Stomach (tissue), 19 donors: ENCODE measurements at places on chromosomes 5 and 9. TPM values are rescaled to one million over a fixed set of nuclear protein-coding genes. Genes with fewer than 3 reads are reported as not detected.
A peak's percentile ranks its signal among the peaks of the same experiment; 100 is the strongest.

DNA sequence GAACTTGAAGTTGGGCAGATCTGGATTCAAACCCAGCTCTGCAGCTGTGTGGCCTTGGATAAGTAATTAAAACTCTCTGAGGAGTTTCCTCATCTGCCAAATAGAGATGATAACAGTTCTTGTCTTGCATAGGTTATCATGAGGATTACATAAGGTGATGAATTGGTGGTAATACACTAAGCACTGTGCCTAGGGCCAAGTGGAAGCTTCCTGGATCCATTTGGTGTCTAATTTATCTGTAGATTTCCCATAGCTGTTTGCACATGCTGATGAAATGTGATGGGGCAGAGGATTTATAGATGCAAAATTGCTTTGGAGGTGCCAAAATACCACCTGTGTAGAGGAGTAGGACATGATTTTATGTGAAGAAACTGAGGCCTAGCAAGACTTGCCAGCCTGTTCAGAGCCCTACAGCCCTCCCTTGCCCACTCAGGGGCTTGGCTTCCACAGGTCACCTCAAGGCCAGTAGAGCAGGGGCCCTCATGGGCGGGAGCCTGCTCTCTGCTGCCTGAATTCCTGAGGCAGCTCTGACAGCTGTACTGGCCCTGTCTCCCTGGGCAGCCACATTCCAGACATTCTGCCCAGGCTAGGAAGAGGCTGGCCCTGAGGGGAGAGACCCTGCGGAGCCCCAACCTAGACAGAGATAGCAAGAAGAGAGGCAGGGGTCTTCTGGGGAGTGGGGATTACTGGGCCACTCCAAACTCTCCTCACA, 5.9 kb upstream of the FAT2 start:
- no peak for DNase-seq

DNA sequence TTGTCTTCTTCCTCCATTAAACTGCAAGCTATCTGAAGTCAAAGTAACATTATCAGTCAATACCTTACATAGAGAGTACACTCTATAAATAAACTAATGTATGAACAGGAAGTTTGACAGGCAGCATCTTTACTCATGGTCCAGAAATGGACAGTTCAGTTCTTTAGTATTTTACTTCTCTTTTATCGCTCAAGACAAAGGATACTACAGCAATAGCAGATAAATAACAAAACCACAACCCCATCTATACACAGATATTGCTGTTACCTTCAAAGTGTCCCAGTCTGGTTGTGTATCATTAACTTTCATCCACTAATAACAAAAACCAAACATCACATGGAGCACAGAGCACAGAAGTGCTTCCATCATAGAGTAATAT, 46.4 kb downstream of the SEMA5A start:
- no peak for DNase-seq

DNA sequence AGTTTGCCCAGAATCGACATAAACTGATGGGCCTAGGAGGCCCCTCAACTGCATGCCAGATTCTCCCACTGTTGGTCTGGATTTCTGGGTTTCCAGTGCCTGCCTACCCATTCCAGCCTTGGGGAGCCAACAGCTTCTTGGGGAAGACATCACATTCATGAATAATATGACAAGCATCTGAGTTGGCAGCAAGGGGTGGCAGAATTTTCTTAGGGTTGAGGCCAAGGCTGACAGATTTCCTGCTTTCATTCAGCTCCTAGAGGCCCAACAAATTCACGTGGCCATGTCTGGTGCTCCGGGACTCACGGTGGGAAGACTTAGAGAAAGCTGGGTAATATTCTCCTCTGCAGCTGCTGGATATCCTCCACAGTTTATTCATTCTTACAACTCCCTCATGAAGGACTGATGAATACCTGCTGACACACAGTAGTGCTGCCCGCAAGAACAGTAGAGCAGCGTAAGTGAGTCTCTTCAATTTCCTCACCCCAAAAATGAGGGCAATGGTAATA, 305.0 kb upstream of the TNC start:
- DNase-seq: no peak

- no peak for DNase-seq
These were observed 26.0 kb downstream of the BASP1 start for GRCh38 chr5:17243287-17244063.

DNA sequence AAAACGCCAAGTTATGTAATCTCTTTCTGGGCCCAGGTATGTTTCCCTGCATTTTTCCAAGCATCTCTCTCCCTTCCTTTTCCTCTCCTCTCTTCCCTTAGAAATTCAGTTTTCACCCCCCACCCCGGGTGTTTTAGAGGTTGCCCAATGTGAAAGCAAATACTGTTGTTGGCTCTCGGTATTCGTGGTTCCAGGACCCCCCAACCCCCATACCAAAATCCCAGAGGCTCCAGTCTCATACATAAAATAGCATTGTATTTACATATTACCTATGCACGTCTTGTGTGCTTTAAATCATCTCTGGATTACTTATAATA, 48.8 kb downstream of the ACER2 start:
- DNase-seq: no peak

GRCh38 chr9:101618698-101619097, 23.9 kb upstream of the PPP3R2 start:
- no peak for DNase-seq

- no peak for DNase-seq
These were observed 26.7 kb downstream of the ARSK start for GRCh38 chr5:95581576-95581975.

DNA sequence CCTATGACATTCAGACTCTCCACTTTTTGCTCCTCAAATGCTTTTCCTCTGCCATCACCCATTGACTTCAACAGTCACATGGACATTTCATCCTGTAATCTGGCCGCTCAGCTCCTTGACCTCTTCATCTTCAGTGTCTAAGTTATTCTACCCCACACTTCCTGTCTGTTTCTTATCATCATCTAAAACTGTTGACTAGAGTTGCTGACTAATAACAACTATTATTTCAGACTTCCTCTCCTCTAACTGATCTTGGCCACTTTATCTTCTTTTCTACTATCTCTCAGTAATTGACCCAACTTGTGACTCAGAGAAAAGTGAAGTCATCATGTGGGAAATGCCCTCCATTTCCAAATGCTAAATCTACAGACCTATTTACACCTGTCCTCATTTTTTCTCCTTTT, 254.7 kb upstream of the TRPC7 start:
- no peak for DNase-seq

- no peak for DNase-seq
These were observed 69.0 kb downstream of the TSPAN17 start for GRCh38 chr5:176716320-176716719.

DNA sequence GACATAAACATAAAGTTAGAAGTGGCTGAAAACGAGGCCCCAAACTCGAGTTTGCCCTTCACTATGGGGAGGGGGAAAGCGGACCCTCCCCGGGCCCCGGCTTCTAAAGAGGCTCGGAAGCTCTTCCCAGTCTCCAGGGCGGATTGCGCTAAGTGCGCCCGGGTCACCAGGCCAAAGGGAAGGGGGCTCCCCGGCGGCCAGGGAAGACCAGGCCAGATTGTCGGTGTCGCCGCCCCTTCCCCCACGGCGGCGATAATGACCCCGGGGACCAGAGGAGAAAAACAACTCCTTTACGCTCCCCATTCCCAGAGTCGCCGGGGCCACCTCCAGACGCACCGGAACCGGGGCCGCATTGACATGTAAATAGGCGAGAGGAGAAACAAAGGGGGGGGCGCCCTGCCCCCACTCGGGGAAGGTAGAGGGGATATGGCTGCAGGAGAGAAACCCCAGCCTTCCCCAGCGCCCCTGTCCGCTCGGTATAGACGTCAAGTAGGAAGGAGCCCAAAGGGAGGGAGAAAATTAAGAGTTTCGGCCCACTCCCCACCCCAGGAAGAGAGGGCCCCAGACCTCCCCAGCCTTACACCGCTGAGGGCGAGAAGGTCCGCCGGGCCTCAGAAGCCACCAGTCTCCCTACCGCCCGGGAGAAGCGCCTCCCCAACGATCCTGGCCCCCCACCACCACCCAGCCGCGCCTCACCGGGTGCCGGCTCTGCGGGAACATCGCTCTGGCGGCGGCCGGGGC, 1.7 kb downstream of the TLE1 start:
- peak; percentile 80 for DNase-seq

- DNase-seq: no peak
These were observed 220.0 kb upstream of the NR4A3 start for GRCh38 chr9:99601571-99602111.

GRCh38 chr5:177994063-177994462, 2.0 kb downstream of the PROP1 start:
- no peak for DNase-seq

- no peak for DNase-seq
These were observed 153.2 kb downstream of the NTRK2 start for GRCh38 chr9:84822589-84823233.

DNA sequence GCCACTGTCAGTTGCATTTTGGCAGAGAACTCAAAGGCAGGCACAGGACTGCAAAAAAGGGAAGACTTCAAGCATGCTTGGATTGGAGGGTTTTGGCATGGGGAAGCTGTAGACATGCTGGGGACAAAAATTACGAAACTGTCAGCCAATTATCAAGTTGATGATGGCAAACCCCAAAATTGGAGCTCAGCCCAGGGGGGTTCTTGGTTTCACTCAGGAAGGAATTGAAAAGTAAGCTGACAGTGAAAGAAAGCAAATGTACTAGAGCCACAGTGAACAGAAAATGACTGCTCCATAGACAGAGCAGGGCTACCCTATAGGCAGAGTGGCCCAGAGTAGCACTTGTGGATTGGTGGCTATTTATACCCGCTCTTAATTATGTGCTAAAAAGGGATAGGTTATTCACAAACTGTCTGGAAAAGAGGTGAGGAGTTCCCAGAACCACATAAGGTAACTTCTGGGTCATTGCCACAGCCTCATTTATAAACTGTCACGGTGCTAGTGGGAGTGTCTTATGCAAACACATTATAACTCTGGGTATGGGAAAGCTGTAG, 14.6 kb upstream of the CFAP95 start:
- peak; percentile 55 for DNase-seq

- DNase-seq: peak; percentile 50
These were observed 511.2 kb downstream of the SEMA5A start for GRCh38 chr5:9034649-9035048.

DNA sequence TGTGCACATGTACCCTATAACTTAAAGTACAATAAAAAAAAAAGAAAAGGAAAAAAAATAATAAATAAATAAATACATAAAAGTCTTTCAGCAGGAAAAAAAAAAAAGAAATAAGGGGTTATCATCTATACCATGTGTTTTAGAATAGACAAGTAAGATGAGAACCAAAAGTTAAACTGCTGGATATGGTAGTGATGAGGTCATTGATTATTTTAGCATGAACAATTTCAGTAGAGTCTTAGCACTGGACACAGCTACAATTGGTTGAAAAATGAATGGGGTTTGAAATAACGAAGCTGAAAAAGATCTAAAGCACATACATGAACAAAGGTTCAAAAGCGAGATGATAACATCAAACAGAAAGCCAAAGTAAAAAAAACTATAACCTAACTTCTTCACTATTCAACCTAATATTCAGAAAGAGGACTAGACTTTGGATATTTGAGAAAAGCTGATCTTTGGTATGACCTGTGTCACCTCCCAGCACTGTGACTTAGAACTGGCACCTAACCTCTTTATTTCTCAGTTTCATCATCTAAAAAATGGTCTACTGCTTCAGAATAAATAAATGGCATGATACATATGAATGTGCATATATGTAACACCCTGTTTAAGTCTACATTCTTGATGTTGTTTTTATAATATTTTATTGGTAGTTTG, 133.3 kb downstream of the RAB3C start:
- no peak for DNase-seq

DNA sequence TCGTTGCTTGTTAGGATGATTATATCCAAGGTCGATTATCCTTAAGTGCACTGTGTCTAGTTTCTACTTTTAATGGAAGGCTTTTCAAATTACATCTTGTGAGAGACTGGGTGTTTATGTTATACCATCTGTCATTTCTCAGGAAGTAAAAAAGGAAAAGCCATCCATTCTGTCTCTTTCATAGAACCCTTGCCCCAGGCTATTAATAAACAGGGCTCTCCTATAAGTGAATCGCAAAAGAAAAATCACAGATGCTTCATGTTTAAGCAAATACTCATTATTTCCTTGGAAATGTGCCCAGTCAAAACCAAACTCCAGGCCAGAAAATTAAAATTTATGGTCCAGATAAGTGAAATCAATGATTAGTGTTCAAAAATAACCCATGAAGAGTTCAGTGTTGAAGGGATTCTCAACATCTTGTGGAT, 58.1 kb downstream of the STARD4 start:
- DNase-seq: peak; percentile 67

DNA sequence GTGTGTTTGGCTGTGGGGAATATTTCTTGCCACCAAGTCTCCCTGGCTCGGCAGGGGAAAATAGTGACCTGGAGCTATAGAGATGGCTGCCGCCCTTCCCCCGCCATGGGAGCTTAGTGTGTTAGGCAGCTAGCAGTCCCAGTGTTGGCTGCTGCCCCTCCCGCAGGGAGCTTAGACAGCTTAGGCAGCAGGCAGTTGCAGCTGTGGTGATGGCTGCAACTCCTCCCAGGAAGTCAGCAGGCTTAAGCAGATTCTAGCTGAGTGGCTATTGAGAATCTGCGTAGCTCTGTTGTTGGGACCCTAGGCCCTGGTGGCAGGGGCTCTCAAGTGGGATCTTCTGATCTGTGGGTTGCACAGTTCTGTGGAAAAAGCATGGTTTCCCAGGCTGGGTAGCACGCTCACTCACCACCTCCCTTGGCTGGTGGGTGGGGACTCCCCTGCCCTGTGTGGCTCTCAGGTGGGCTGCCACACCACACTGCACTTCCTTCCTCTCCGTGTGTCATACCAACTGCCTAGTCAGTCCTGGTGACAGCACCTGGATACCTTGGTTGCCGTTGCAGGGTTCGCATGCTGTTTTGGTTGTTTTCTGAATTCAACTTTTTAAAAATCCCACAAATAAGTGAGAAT, 9.3 kb downstream of the OR1N2 start:
- peak; percentile 13 for DNase-seq

GRCh38 chr5:15425766-15426165, 74.2 kb upstream of the FBXL7 start:
- no peak for DNase-seq

DNA sequence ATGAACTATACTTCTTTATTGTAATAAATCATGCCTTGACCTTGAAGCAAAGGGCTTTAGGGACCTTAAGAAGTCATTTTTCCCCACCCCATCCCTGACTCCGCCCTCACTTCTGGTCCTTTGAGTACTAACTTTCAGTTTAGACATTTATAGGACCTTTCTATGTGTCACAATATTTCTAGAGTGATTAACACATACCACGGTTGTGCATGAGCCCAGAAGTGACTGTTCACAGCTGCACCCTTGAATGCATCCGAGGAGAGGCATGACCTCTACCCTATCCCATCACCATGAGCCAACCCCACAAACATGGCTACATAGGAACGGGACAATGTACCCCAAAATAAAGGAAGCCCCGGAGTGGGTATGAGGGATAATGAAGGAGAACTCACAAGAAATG, 160.3 kb downstream of the HSD17B3 start:
- DNase-seq: no peak

Gene TAF11L13
- polyA plus RNA-seq: not detected

Gene COL23A1
- polyA plus RNA-seq: 1.1 TPM

Gene LCN1
- polyA plus RNA-seq: not detected

Gene SLC25A48
- polyA plus RNA-seq: 0.13 TPM

Gene OCLN
- 4.4 TPM for polyA plus RNA-seq

Gene CCDC127
- 1.9 TPM for polyA plus RNA-seq

Gene TBC1D9B
- 29.9 TPM for polyA plus RNA-seq

Gene GABRA6
- not detected for polyA plus RNA-seq

Gene SECISBP2
- 19.6 TPM for polyA plus RNA-seq

Gene TLR4
- polyA plus RNA-seq: 0.85 TPM

Gene KIF12
- 13.9 TPM for polyA plus RNA-seq
